Smooth muscle cell of the brain vasculature (primary cell): ENCODE measurements at places on chromosomes 5 and 9.

- DNase-seq, result no peak
These were observed 6.1 kb upstream of the TUSC1 start for GRCh38 chr9:25684321-25684720.

- no peak for DNase-seq
These were observed 89.5 kb downstream of the CDH9 start for GRCh38 chr5:26948921-26949320.

GRCh38 chr9:69223605-69224004, 49.5 kb downstream of the TJP2 start:
- peak; percentile 32 for DNase-seq

- no peak for DNase-seq
These were observed 86.4 kb downstream of the PRLR start for GRCh38 chr5:35143841-35144240.

GRCh38 chr9:2478421-2478820, 143.2 kb upstream of the VLDLR start:
- no peak for DNase-seq

GRCh38 chr9:121694600-121694999, 43.2 kb downstream of the DAB2IP start:
- DNase-seq, result no peak

GRCh38 chr5:1329111-1329579, 15.8 kb downstream of the CLPTM1L start:
- DNase-seq, result no peak

- no peak for DNase-seq
These were observed 15.2 kb downstream of the TMEM171 start for GRCh38 chr5:73135429-73136054.

- DNase-seq, result peak; percentile 26
These were observed 121.4 kb upstream of the C6 start for GRCh38 chr5:41334758-41335157.

DNA sequence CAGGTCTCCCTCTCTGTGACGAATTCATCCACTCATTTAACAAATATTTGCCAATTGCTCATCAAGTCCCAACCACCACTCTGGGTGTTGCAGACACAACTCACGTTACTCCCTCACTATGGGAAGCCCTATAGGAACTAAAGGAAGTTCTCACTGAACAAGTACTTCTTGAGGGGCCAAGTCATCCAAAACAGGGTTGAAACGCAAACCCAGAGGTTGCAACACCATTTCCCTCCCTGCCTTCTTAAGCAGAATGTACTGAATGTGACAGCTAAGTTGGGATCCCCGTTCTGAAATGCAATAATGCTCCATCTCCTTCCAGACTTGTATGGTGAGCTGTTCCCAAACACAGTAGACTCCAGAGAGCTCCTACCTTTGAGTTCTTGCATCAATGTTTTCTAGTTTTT, 34.3 kb downstream of the EPB41L4B start:
- DNase-seq, result no peak

GRCh38 chr5:147659166-147659929, 123.2 kb downstream of the JAKMIP2 start:
- no peak for DNase-seq

DNA sequence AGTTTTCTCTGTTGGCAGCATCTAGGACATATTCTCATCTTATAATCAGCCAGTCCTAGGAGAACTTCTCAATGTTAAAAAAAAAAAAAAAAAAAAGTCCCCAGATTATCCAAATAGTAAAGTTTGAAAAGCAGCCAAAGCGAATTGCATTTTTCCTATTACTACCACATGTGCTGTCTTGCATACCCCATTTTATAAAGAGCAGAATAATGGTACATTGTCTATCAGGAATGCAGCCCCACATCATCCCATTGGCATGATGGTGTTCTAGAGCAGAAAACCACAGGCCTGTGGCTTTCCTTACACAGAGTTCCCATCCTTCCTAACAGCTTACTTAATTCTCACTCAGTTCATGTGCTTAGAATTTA, 381.6 kb downstream of the TMEM38B start:
- DNase-seq, result no peak

DNA sequence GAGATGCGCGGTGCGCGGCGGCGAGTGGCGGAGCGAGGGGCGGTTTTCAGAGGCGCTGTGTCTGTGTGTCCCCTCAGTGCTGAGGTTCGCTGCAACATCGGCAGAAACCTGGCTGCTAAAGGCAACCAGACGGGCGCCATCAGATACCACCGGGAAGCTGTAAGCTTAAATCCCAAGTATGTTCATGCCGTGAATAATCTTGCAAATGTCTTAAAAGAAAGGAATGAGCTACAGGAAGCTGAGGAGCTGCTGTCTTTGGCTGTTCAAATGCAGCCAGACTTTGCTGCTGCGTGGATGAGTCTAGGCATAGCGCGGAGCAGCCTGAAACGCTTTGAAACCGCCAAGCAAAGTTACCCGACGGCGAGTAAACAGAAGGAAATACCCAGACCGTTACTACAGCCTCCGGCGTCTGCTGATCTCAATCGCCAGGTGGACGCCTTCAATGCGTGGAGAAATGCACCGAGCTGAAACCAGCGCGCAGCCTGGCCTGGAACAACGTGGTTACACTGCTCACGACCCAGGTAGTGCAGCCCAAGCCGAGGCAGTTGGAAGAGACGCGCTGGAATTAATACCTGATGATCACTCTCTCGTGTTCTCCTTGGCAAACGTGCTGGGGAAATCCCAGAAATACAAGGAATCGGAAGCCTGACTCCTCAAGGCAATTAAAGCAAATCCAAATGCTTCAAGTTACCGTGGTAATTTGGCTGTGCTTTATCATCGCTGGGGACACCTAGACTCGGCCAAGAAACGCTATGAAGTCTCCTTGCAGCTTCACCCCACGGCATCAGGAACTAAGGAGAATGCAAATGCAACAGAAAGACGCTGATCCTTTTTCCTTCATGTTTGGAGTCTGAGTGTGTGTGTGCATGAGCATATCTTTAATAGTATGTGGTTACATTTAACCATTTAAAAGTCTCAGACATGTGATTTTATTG, 15.9 kb downstream of the OR2V1 start:
- no peak for DNase-seq

DNA sequence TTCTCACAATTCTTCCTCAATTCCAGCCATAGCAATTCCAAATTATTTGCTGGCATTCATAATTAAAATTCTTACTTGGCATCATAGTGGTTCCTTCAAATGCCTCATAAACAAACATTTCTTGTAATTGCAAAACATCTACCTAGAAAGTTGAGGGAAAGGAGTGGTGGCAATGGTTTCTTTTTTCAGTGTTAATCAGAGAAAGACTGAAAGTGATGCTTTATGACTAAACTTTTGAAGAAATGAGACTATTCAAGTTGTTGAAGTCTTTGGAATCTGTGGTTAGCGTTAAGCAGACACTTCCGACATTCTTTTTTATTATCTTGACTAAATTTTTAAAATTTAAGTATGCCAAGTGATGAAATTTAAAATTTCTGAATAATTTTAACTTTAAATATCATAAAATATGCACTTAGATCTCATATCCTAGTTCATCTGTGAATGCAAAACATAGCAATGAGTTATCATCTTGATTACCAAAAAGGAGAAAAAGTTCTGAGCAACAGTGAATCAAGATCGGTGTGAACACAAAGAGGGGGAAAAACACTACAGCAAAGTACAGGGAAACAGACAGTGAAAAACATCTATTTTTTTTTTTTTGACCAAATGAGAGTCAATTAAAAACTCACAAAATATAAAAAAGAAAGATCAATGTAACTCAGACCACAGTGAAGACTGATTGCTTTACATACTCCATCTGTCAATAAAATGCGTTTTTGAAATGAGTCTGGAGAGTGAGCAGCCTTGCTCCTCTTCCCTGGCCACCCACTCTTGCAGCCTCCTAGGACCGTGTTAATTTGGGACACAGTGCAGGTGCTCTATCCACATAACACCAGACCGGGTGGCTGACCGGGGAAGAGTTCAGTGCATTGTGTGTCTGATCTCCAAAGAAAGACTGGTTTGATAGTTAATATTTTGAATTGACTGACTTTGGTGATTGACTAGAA, 20.6 kb upstream of the IL7R start:
- no peak for DNase-seq

GRCh38 chr5:156181656-156182055, 145.3 kb upstream of the SGCD start:
- no peak for DNase-seq

- no peak for DNase-seq
These were observed 91.2 kb downstream of the ANXA2R start for GRCh38 chr5:42948961-42949347.

DNA sequence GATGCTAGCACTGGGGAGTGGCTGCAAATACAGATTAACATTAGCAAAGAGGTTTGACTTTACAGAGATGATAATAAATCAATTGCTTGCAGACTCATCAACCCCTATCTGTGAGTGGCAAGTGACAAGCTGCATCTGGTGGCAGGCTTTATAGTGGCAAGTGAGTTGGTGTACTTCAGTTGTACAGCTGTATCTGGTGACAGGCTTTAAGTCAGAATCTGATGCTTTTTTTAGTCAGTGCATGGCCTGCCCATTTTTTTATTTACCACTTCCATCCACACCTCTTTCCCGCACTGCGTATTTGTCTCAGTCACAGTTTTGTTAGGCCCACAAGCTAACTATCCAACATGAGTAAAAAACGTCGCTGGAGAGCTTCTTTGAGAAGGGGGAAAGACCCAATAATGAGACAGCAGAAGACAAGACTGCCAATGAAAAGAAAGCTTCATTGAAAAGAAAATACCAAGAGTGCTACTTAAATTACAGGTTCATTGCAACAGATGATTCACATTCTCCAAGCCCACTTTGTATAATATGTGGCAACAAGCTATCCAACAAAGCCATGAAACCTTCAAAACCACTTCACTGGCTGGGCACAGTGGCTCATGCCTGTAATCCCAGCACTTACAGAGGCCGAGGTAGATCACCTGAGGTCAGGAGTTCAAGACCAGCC, 23.1 kb downstream of the ANP32B start:
- DNase-seq, result no peak

- no peak for DNase-seq
These were observed 215.0 kb downstream of the MELK start for GRCh38 chr9:36787709-36788108.

DNA sequence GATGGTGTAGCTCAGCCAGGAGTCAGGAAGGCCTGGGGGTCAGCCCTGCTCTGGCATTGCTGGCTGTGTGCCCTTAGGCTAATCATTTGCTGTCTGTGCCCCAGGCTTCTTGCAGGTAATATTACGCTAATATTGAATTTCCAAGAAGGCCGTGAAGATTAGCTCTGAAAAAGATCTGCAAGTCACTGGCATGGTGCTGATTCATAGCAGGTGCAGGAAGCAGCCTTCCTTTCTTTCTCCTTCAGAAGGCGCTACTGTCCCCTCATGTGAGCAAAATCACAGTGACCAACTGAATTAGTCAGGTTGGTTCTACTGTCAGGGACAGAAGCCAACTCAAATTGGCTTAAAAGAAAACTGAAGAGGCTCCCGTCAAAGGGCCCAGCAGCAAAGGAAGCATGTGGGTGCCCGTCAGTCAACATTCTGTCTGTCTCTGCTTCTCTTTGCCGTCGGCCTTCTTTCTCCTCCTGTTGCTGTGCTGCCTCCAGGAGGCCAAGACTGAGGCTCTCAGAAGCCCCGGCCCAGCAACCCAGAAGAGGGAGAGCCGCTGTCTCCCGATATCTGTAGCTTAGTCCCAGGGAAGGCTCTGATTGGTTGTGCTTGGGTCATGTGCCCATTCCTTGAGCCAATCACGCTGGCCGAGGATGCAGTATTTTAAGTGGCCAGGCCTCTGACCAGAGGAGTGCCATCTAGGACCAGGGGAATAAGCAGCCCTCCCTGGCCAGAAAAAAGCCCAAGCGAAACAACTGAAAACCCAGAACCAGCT, 67.8 kb upstream of the NEURL1B start:
- DNase-seq, result no peak

- DNase-seq, result no peak
These were observed 12.6 kb downstream of the MGAT1 start for GRCh38 chr5:180790020-180790419.

GRCh38 chr5:137146402-137146890, 352.7 kb downstream of the SPOCK1 start:
- no peak for DNase-seq

- DNase-seq, result no peak
These were observed 176.1 kb downstream of the PCSK1 start for GRCh38 chr5:96256795-96257470.

DNA sequence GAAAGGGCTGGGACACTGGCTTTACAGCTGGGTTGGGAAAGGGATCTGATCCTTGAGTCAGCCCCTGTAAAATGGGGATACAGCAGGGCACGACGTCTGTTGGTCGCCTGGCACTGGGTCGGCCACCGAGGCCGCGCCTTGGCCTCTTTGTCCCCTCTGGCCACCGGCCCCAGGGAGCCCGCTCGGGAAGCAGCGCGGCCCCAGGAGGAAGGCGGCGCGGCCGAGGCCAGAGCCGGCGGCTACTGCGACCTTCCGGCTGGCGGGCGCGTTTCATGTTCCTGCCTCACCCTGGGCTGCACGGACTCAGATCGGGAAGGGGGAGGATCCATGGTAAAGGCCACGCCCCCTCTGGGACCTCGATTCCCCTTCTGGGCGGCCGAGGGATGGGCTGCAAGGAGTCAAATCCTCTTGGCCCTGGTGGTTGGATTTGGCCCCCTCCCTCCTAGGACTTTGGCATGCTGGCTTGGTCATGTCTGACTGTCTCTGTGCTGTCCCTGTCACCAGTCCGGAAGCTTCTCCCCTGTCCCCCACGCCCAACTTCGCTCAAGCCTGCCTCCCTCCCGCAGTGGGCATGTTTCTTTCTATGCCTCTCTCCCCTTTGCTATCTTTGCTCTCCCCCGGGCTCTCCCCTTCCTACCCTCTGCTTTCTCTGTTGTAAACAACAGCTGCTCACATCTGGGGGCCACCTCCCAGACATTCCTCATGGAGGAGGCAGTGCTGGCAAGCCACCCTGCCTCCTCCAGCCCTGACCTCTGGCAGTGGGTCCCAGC, 25.8 kb downstream of the FPGS start:
- DNase-seq, result peak; percentile 52

DNA sequence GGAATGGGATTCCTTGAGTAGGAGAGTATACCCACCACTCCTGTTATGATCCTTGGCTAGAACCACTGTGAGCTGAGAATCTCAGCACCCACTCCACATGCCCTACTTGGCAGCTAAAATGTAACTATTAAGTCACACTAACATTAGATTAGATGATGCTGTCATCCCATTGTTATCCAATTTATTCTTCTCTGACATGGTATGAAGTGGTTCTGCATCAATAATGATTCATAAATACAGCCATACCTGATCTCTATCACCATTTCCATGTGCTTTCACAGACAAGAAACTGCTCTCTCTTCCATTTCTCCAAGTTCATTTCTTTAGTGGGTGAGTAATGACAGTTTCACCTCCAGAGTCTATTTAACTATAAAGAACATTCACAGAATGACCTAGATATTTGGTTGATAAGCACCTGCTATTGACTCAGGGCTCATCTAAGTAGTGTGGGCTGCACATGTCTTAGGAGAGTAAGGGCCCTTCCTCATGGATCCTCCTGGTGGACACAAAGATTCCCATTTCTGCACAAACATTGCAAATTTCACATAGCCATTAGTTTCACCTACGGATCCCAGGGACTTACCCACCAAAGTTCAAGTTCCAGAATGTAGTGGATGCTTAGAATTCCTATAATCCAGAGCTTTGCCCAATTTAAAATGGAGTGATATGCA, 187.9 kb downstream of the EBF1 start:
- no peak for DNase-seq
